ENCODE measurements at places on chromosomes 11 and 22.

DNA sequence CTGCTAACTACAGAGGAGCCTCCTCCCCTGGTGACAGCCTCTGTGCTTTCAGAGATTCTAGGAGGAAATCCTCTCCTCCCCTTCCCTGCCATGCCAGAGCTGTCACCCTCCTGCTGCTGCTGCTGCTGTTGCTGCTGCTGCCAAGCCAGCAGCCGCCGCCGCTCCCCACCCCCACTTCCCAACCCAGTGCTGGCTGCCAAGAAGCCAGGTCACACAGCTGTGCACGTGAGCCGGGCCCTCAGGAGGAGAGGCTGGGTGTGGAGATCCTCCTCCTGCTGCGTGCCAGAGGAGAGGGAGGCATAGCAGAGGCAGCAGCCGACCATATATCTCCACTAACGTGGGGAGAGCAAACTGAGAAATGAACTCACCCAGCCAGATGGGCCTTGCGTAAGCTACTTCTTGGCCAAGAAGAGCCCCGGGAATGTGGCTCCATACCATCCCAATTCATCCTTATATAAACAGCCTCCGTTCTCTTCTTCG is 12.4 kb downstream of the CRY2 start:
- DNase-seq, result no peak

DNA sequence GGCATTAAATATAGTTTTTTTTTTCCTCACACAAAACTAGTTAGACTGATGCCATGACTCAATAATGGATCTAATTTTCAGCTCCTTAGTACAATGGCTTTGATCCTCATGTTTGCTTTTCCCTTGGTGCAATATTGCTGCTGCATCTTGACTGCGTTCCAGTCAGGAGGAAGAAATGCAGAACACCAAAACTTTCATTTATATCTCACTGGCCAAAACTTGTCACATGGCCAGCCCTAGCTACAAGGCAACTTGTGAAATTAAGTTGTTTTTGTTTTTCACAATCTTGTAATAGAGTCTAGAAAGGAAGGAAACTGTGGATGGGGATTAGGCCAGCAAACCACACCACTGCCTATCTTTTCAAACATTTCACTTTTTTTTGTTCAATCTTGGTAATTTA is 36.7 kb downstream of the SMC1B start:
- no peak for DNase-seq

DNA sequence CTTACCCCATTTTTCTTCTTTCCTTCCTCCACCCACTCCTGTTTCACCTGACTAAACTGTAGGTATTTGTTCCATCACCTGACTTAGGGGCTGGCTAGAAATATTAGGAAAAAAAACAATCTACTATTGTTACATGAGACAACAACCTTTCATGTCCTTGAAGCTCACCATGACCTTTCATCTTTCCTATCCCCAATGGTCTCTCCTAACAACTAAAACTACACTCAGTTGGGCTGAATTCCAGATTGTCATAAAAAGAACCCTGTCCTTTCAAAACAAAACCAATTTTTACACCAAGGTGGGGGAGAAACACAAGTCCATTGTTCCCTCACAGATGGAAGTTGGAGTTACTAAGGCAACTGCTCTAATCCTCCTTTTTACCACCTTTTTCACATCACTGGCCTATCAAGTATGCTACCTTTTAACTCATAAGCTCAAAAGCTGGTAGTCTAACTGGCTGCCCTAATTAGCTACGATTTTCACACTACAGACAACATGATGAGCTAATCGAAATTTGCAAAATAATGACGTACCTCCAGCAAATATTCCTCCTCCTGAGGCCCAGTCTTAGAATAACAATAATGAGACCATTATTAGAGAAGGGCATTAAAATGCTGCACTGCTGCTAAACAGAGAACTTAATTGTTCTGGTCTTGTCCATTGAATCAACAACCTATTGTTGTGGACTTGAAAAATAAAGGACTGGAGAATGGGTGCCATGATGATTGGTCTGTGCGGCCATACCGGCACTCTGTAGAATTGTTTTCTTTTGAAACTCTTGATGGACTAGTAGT is 46.5 kb upstream of the SOX6 start:
- DNase-seq, result no peak

- DNase-seq, result peak; percentile 33
Observed at GRCh38 chr11:103682318-103683184, 353.9 kb upstream of the DDI1 start.

DNA sequence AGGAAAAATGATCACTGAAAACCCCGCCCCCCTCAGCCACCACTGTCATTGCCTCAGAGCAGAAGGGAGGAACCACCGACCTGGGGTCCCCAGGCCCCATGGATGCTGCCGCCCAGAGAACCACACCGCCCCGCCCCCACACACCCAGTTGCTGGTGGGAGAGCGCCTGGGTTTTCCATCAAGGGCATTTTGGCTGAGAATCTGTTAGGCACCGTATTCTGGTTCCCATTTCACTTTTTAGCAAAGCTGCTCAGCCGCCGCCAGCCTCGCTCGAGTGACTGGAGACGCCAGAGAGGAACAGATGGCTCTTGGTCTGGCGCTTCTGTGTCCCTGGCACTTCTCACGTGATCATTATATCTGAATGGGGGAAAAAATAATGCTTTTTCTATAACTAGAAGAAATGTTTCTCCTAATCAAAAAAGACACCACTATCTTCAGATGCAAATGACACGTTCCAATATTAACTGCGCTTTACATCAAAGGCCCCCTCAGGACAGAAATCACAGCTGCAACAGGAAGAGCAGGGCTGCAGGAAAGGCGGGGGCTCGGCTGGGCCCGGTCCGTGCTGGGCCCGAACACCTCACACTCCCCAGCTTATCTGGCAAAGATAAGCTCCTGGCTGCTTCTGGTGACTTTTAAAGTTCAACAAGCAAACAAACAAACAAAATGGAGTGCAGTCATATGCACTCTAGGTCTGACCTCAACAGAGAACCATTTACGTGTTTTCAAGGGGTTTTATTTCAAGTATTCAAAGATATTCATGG is 149.8 kb downstream of the MPPED1 start:
- no peak for DNase-seq

- no peak for DNase-seq
Observed at GRCh38 chr11:13672576-13673210, 4.2 kb downstream of the FAR1 start.

- DNase-seq, result no peak
Observed at GRCh38 chr11:4481240-4481582, 1.2 kb upstream of the OR52K1 start.

DNA sequence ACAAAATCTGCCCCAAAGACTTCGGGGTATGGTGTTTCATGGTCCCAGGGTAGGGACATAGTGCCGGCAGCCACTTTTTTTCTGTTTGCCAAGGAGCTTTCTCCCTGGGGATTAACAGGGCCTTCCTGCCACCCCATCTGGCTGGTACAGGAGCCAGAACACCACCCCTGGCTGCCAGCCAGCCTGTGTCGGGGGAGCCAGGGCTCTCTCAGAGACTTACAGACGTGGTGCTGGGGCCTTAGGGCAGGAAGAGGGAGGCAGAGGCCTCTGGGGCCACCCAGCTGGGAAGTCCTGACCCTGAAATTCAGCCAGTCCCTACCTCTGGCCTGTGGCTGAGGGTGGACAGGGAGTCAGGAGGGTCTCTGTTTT is 52.4 kb upstream of the CDON start:
- DNase-seq, result no peak

GRCh38 chr22:44586351-44586990 is 88.4 kb upstream of the RTL6 start:
- DNase-seq, result no peak

- no peak for DNase-seq
Observed at GRCh38 chr11:64232967-64233315, 1.4 kb upstream of the VEGFB start.

DNA sequence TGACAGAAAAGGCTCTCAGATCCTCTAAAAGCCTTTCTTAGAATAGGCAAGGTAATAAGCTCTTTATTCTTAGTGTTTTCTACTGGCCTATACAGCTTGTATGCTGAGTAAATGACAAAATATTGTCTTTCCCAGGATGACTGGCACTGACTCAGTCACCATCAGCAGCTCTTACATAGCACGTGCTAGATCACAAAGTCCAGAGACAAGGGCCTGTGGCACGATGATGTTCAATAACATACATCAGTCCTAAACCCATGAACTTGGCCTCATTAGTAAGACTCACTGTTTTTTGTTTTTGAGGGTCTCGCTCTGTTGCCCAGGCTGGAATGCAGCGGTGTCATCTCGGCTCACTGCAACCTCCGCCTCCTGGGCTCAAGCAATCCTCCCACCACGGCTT is 42.7 kb downstream of the CELF1 start:
- no peak for DNase-seq

GRCh38 chr22:24289114-24289513 is 18.5 kb downstream of the SPECC1L start:
- DNase-seq, result no peak

DNA sequence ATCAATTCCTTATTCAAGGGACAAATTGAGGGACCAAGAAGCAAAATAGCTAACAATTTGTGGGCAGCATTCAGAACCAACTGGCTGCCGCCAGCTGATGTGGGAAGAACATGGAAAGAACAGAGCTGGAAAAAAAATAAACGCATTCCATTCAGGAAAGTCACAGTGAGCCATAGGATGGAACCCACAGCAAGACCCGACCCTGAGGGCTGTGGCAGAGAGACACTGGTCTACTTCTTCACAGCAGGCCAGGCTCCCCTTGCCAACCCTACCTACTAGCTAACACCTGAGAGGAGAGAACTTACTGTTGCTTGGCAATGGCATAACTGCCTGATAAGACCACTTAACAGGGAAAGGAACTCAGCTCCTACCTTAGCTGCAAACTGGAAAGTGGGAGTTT is 123.5 kb upstream of the APOA1 start:
- no peak for DNase-seq

- DNase-seq, result no peak
Observed at GRCh38 chr11:131441051-131441810, 70.8 kb downstream of the NTM start.

- no peak for DNase-seq
Observed at GRCh38 chr11:44597358-44598012, 32.0 kb downstream of the CD82 start.

DNA sequence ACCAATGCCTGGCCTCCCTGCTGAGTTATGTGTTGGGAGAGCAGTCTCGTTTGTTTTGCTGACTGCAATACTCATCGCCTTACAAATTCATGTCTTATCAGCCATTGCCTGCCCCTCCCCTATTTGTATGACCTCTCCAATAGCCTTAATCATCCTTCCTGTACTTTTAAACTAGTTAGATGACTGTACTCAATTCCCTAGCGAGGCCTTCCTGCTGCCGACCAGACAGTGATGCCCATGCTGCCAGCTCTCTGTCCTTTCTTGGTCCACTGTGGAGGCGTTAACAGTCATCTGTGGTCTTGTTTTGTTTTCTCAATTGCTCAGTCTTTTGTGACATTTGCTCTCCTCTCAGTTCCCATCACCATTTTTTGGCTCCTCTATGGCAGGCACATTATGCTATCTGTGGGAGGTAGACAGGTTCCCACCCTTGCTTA is 20.3 kb upstream of the YPEL1 start:
- no peak for DNase-seq

GRCh38 chr22:32475468-32476010 is 928 bp downstream of the FBXO7 start:
- DNase-seq, result peak; percentile 40

DNA sequence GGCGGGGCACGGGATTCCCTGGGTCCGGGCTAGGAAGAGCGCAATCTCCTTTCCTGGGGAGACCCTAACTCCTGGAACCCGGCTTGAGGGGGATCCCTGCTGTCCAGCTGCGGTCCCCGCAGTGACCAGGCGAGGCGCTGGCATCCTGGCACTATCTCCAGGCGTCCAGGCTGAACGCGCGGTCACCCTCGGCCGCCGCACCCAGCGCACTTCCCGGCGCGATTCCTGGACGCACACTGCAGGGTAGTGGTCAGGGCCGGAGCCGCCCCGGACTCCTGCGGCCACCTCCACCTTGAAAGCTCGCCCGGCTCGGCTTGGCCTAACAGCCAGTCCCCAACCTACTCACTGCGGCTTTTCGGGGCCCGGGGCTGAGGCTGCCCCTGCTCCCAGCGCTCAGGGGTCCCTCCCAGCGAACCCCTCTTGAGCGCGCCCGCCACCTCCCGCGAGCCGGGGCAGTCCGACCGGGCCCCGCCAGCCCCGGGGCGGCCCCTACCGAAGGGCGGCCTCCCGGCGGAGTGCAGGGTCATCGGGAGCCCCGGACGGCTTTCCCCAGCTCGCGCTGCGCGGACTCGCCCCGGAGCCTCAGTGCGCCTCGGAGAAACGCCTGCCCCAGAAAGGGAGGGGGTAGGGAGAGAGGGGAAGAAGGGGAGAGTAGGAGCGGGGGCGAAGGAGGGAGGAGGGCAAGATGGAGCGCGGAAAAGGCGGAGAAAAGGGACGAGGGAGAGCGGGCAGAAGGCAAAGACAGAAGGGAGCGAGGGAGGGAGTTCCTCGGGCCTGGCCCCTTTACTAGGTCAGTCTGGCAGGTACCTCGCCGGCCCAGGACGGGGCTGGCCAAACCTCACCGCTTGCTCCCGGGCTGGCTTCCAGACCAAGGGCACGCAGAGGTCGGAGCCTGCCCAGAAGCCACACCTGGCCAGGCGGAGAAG is 1.0 kb downstream of the POU2AF3 start:
- no peak for DNase-seq

DNA sequence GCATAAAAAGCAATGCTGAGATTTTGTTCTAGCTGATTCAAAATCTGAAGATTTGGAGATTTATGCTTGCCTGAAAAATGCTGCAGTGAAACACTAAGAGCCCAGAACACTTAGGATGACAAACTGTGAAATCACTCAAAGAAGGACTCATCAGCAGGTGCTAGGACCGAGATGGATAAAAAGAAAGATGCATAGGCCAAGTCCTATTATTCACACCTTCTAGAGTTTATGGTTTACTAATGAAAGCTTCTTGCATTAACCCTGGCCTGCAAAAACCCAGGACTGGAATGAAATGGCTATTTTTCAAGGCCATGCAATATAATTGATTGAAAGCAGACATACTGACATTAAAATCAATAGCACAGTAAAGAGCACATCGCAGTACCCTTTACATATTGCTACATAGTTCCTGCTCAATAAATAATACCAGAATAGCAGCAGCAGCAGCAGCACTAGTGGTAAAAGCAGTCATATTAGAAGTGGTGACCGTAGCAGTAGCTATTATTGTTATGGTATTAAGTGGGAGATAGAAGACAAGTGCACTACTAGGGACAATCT is 161.7 kb downstream of the RAB38 start:
- DNase-seq, result no peak

GRCh38 chr11:134905928-134906327 is 493.9 kb upstream of the B3GAT1 start:
- no peak for DNase-seq

- DNase-seq, result no peak
Observed at GRCh38 chr11:80980227-80980626, 1539.4 kb upstream of the TENM4 start.

GRCh38 chr11:111586388-111586831 is 15.8 kb upstream of the SIK2 start:
- DNase-seq, result no peak

DNA sequence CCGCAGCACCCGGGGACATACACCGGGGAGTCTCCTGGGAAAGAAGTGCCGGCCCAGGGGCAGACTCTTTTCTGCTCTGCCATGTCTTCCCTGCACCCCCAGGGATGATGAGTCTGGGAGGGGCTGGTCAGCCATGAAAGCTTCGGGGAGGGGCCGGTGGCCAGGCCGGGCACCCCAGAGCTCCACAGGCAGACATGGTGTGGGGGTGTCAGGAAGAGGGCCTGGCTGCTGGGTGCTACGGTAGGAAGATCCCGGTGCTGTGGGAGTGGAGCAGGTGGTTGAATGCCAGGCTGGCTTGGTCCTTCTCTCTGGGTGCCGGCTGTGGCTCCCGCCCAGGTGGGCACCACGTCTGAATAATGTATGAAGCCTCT is 17.4 kb downstream of the LSP1 start:
- DNase-seq, result no peak

GRCh38 chr11:83047515-83048225 is 24.0 kb downstream of the RAB30 start:
- no peak for DNase-seq

- DNase-seq, result no peak
Observed at GRCh38 chr11:80798174-80798573, 1357.3 kb upstream of the TENM4 start.

All from activated CD4-positive, CD25-positive, alpha-beta regulatory T cell treated with anti-CD3 and anti-CD28 coated beads, Interleukin-2, amount 50 U/mL, for 72 hours (primary cell).